CD4-positive, alpha-beta T cell treated with Interleukin-12 subunit alpha and Interleukin-12 subunit beta, for 1 hour (primary cell): ENCODE measurements at places on chromosomes 5 and 9.
A peak's percentile ranks its signal among the peaks of the same experiment; 100 is the strongest.

DNA sequence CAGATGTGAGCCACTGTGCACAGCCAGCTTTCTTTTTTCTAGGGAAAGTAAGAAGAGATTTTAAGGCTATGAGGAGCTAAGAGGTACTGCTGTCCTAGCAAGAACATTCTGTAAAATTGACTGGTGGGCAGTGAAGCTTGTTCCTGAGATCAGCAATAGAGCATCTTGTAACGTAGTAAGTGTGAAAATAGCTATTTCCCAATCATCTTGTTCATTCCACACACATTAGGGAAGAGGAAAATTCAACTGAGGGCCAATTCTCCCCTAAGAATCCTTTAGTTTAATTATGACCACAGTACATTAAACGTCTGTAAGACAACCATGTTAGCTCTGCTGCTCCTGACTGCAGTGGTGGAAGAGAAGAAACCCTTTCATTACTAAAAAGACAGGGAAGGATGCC lies 246.2 kb downstream of the EFNA5 start:
- no peak for DNase-seq

GRCh38 chr5:1907616-1908015 lies 24.9 kb upstream of the IRX4 start:
- no peak for DNase-seq

DNA sequence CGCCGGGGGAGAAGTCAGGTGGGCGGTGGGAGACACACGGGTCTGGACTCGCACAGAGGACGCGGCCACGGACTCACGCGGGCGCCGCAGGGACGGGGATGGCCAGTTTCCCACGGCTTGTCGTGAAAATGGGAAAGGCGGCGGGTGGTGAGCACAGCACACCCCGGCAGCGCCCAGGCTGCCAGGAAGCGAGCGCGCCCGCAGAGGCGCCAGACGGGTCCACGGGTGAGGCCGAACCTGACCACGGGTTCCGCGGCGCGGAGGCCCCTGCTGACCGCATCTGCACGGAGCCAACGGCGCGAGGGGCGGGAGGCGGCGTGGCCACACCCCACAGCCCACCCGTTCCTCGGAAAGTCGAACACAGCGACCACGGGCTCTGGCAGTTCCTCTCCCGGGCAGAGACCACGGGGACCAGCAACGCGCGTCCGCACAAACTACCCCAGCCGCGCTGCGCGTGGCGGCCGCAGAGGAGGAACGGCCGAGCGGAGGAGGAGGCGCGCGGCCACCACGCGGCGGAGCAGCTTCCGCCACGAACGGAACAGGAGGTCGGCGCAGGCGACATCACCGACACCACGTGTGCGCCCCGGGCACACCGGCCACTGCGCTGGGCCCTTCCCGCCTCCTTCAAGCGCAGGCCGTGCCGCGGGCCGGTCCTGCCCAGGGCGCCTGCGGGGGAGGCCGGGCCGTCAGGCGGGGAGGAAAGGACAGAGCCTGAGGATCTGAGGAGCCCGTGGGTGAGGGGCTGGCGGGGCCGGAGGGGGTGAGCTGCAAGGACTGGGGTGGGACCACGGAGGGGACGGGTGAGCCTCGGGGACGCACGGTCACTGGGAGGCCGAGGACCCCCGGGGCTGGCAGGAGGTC lies 5.6 kb downstream of the EXD3 start:
- DNase-seq = no peak

GRCh38 chr9:117825609-117826347 lies 121.6 kb downstream of the TLR4 start:
- peak; percentile 55 for DNase-seq

DNA sequence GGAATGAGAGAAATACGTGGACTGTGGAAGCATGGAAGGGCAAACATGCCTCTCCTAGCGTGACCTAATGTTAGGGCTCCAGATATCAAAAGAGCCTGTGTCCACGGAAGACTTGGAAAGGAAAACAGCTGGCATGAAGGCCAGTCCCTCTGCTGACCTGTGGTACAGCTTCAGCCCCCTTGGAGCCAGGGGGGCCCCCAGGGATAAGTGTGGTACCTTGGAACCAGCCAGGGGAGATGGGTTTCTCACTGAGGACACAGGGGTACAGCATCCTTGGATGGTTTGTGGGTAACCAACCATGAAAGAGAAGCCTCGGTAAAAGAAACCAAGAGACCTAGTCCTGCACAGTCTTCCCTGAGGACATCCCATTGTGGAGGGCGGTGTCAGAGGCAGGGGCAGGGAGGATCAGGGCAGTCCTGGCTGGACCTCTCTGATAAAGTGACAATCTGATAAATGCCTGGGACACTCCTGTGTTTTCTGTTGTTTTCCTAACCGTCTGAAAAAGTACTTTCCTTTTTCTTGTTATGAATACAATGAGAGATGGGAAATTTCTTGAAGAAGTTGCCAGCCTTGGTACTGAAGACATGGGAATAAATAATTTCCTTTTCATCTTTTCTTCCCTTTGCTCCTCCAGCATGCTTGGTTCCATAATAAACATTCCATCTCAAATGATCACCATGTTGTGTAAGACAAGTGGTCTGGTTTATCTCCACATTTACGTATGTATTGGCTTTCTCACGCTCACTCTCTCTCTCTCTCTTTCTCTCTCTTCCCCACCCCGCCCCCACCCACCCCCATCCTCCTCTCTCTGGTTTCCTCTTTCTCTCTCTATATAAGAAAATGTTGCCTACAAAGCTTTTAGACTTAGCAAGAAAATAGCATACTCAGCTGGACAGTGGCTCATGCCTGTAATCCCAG lies 102.1 kb downstream of the SUSD1 start:
- DNase-seq = no peak
